Muscle of leg (tissue), 16 donors: ENCODE measurements at places on chromosomes 16 and 17. TPM values are rescaled to one million over a fixed set of nuclear protein-coding genes. Genes with fewer than 3 reads are reported as not detected.

DNA sequence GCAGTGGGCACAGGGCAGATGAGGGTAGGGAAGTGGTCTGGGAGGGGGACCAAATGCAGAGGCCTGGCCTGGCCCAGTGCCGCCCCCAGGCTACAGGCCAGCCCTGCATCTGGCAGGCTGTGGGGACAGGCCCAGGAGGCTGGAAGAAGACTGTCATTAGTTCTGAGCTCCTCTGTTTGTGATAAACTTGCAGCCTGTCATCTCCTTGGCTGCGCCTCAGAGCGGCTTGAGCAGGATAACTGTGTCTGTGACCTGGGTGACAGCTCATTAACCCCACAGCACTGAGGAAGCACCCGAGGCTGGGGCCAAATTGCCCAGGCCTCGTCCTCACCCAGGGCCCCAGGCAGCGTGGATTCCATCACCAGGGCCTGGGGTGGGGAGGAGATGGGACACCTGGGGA lies 23.9 kb downstream of the ABCC3 start:
- no peak overlapping the region for H3K4me3 ChIP-seq
- no peak for DNase-seq
- no peak overlapping the region for H3K27ac ChIP-seq
- H3K36me3 ChIP-seq, result no peaks in the 10 kb centered on the region
- peaks cover 25% of the 10 kb centered on the region for H3K4me1 ChIP-seq
- H3K27me3 ChIP-seq, result no peaks in the 10 kb centered on the region

DNA sequence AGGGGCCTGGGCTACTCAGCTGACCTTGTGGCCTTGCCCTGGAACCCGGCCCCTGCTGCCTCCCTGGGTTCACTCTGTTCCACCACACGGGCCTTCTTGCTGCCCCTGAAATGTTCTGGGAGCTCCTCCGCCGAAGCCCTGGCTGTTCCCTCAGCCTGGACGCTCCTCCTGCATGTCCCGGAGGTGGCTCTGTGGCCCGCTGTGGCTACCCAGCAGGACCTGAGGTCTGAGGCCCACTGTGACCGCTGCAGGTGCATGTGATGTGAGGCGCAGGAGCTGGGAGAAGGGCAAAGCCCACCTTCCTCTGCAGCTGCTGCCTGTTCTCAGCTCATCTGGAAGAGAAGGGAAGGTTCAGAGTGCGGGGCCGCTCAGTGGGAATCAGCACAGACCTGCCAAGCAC lies 38.9 kb upstream of the ACSF3 start:
- DNase-seq, result no peak
- no peak overlapping the region for H3K4me3 ChIP-seq
- no peak overlapping the region for H3K27ac ChIP-seq
- H3K27me3 ChIP-seq, result peaks cover 35% of the 10 kb centered on the region

DNA sequence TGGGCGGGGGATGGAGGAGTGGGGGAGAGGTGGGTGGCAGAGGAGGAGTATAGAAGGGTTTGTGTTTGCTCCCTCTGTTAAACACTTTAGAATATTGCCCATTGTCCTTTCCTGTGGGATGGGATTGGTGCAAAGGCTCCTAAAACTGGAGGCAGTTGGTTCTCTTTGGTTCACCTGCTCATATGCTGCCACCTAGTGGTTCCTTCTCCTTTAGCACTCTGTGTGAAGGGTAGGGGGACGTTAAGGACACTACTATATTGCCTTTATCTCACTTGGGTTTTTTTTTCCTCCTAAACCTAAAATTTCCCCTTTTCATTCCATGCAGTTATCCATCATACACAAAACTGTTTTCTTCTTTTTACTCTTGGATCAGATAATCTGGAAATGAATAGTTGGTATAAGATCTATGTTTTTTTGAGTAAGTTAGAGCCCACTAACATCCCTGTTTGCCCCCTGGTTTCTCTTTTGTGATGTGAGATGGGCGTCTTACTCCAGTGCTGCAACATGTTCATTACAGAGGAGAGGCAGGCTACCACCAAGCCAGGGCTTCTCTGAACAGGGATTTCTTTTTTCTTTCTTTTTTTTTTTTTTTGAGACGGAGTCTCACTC lies 23.8 kb downstream of the SNX11 start:
- H3K27me3 ChIP-seq, result no peaks in the 10 kb centered on the region
- DNase-seq, result peak; percentile 86
- H3K36me3 ChIP-seq, result peaks cover 3% of the 10 kb centered on the region

DNA sequence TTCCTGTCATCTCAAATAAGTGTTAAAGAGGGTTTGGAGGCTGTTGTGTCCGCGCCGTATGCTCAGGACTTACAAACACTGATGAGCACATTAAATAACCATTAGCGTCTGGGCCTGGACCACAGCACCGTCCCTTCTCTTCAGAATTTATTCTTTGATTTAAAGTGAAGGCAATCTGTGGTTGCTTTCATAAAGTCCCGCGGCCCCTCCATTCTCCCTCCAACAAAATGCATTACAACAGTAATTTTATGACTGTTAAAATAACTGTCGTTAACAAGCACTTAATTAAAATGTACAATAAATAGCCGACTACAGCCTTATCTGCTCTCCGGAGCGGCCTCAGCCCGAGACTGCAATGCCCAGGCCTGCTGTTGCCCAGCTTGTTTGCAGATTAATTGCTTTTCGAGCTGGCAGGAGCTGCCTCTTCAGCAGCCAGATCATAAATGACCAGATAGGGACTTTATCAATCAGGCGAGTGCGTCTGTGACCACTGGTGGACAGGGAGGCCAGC lies 30.6 kb upstream of the IRX3 start:
- no peaks in the 10 kb centered on the region for H3K27me3 ChIP-seq
- peaks cover 3% of the 10 kb centered on the region for H3K4me1 ChIP-seq
- DNase-seq, result no peak
- H3K27ac ChIP-seq, result no peak overlapping the region
- H3K36me3 ChIP-seq, result no peaks in the 10 kb centered on the region

DNA sequence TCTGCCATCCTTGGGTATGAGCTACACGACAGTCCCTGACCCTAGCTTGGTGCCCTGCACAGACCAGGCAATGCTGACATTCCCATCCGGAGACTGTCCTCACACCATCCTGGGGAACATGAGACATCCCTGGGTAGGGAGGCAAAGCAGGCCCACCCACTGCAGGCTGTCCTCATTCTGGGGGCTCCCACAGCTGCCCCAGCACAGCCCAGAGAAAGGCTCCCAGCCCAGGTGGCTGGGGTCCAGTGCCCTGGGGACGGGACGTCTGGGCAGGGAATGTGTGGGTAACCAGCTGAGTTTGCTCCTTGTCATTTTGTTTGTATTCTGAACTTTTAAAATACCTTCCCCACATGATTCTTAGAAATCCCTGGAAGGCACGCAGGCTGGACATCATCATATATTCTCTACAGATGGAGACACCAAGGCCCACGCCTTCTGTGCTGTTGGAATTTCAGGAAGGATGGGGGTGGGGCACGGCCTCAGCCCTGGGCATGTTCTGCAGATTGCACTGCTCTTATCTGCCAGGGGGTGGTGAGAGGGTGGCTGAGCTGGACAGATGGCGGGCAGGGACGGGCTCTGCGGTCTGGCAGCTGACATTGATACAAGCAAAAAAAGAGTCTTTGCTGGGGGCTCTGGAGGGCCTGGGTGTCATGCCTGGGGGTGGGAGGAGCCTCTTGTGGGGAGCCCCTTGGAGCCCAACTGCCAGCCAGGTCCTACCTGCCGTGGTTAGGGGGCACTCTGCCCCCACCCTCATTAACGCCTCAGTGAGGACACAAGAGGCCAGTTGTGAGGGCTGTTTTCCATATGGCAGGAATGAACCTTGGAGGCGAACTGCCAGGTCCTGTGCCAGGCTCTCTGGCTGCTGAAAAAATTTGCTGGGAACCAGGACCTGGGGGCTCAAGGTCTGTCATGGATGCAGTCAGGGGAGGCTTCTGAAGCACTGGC lies 28.4 kb downstream of the LRRC75A start:
- no peaks in the 10 kb centered on the region for H3K27me3 ChIP-seq
- H3K27ac ChIP-seq, result peak overlapping the region; percentile 23
- peaks cover 44% of the 10 kb centered on the region for H3K4me1 ChIP-seq
- DNase-seq, result peak; percentile 56
- H3K36me3 ChIP-seq, result peaks cover 30% of the 10 kb centered on the region

DNA sequence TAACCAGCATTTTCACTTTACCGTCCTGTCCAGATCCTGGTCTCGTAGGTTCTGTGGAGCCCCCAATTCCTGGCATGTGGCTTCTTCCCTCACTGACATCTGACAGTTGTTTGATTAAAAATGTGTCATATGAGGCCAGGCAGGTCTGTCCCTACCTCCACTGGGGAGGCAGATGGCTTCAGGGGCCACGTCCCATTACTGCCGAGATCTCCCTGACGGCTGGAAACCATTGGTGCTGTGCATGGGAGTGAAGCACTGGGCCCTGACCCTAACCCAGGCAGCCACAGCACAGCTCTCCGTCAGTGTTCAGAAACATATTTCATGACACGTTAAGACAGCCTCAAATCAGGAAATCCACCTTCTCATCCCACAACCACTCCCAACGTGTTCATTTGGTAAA lies 77.5 kb downstream of the GNAO1 start:
- H3K27ac ChIP-seq, result no peak overlapping the region
- no peak overlapping the region for H3K4me3 ChIP-seq
- DNase-seq, result no peak
- H3K27me3 ChIP-seq, result peaks cover 5% of the 10 kb centered on the region
- peaks cover 10% of the 10 kb centered on the region for H3K4me1 ChIP-seq
- H3K36me3 ChIP-seq, result no peaks in the 10 kb centered on the region

DNA sequence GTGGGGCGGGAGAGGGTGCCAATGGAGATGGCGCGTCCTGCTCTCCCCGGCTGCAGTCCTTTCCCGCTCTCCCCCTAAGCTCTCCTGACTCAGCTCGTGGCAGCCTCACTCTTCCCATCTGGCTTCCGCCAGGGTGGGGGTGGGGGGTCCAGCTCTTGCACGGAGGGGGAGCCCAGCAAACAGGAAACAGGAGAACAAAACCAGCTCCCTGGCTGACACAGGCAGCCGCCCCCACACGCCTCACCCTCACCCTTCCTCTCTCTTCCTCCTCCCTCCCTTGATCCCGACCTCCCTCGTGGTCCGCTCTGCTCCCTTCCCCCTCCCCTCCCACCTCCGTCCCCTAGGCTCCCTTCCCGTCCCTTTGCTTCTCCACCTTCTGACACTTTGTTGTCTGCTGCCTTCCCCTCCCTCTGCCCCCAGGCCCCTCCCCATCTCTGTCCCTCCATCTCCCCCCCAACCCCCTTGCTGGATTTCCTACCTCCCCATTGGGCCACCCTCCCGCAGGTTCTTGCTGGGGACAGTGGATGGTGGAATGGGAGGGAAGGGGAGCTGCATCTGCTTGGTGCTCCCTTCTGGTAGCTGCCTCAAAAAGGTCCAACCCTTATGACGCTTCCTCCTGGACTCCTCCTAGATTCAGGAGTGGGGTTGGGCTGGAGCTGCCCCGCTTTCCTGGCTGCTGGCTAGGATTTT lies 23.7 kb downstream of the ARHGAP23 start:
- H3K4me3 ChIP-seq, result peak overlapping the region; percentile 13
- no peaks in the 10 kb centered on the region for H3K36me3 ChIP-seq
- peak; percentile 87 for DNase-seq
- peaks cover 91% of the 10 kb centered on the region for H3K4me1 ChIP-seq

DNA sequence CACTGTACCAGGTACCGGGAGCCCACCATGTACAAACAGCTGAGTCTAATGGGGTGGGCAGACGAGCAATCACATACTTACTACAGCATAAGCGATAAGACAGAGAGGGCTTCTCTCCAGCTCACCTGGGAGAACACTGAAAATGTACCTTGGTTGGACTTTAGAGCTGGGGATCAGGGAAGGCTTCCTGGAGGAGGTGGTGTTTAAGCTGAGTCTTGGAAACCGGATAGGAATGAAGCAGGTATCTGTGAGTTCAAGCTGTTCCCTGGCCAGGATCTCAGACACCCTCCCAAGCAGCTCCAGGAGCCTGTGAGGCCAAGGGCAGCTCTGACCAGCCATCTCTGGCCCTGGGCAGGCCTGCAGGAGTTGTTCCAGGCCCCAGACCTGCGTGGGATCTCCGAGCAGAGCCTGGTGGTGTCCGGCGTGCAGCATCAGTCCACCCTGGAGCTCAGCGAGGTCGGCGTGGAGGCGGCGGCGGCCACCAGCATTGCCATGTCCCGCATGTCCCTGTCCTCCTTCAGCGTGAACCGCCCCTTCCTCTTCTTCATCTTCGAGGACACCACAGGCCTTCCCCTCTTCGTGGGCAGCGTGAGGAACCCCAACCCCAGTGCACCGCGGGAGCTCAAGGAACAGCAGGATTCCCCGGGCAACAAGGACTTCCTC lies 8.0 kb upstream of the SERPINF1 start:
- no peak overlapping the region for H3K4me3 ChIP-seq
- no peak for DNase-seq
- H3K27me3 ChIP-seq, result no peaks in the 10 kb centered on the region
- no peak overlapping the region for H3K27ac ChIP-seq
- no peaks in the 10 kb centered on the region for H3K36me3 ChIP-seq
- H3K4me1 ChIP-seq, result peaks cover 15% of the 10 kb centered on the region

GRCh38 chr16:27355610-27356009 lies 41.8 kb downstream of the IL4R start:
- no peaks in the 10 kb centered on the region for H3K27me3 ChIP-seq
- H3K4me1 ChIP-seq, result no peaks in the 10 kb centered on the region
- no peak overlapping the region for H3K27ac ChIP-seq
- DNase-seq, result peak; percentile 30

GRCh38 chr16:75559564-75560372 lies 3.7 kb upstream of the TMEM231 start:
- H3K4me3 ChIP-seq, result no peak overlapping the region
- peak; percentile 79 for DNase-seq
- H3K4me1 ChIP-seq, result peaks cover 18% of the 10 kb centered on the region
- H3K27ac ChIP-seq, result peak overlapping the region; percentile 70

DNA sequence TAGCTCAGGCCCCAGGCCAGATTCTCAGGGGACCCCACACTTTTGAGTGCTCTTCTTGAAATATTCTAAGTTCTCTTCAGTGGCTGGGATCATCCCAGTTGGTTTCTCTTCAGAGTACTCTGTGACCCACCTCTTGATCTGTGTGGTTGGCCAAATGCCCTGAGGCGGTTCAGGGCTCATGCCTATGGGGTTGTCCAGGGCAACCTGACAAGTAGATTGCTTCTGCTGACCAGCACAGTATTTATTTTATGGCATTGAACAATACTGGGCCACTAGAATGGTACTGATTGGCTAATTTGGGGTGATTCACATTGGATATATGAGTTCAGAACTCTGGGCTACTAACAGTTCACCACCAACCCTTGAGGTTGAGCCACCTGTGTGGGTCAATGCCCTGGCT lies 7.4 kb upstream of the GOSR2 start:
- H3K27me3 ChIP-seq, result no peaks in the 10 kb centered on the region
- no peaks in the 10 kb centered on the region for H3K36me3 ChIP-seq
- H3K4me3 ChIP-seq, result no peak overlapping the region
- no peak overlapping the region for H3K27ac ChIP-seq
- no peaks in the 10 kb centered on the region for H3K4me1 ChIP-seq

- H3K4me1 ChIP-seq, result no peaks in the 10 kb centered on the region
- no peak overlapping the region for H3K4me3 ChIP-seq
- H3K36me3 ChIP-seq, result peaks cover 22% of the 10 kb centered on the region
- no peak for DNase-seq
- no peak overlapping the region for H3K27ac ChIP-seq
- H3K27me3 ChIP-seq, result no peaks in the 10 kb centered on the region
Measured at GRCh38 chr16:28990375-28991040, 5.7 kb downstream of the LAT start.

GRCh38 chr17:33266116-33266515 lies 27.0 kb downstream of the ASIC2 start:
- H3K4me1 ChIP-seq, result no peaks in the 10 kb centered on the region
- no peak overlapping the region for H3K27ac ChIP-seq
- peaks cover 9% of the 10 kb centered on the region for H3K27me3 ChIP-seq
- H3K36me3 ChIP-seq, result no peaks in the 10 kb centered on the region
- no peak for DNase-seq

The GJD3 gene
- polyA plus RNA-seq, result 0.24 TPM

The GDPD3 gene
- polyA plus RNA-seq, result 8.7 TPM

The ABCA3 gene
- polyA plus RNA-seq, result 13.1 TPM

The ARL5C gene
- 0.53 TPM for polyA plus RNA-seq
